A172 (cell line): ENCODE measurements at places on chromosomes 1 and 21.

- DNase-seq: no peak
Observed at GRCh38 chr1:26754086-26754874, 33.5 kb upstream of the PIGV start.

DNA sequence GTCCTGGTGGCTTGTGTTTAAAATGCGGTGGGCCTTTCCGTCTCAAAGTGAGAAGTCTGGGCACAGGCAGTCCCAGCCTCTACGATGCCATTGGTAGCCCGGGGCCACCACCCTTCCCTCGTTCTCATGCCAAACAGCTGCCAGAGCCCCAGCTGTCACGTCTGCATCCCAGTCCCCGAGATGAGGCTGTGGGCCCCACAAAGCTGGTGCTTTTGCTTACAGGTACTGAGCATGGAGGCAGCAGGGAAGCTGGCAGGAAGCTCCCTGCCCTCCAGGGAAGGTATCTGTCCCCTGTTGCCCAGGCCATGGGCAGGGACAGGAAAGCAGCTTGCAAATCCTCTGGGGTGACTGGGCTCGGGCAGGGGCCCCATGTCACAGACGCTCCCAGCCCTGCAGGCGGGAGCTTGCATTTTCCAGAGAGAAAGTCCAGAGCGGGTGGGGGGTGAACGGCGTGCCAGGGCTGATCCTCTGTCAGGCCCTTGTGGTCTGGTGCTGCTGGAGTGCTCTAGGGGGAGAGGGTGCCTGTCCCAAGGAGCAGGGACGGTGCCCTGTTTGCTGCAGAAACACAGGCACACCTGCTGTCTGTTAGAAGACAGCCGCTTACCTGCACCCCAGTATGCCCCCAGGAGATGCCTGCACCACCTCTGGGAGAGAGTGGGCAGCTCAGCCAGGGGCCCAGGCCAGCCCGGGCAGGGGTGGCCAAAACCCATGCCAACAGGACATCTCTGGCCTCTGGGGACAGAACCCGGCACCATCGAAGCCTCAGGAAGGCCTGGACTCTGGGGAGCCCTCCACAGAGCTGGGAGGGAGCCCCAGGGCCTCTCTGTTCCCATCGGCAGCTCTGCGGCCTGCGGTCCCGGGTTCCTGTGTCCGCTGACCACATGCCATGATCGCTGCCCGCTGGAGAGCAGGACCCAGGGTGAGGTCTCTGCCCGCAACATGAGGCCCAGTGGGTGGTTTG is 45.9 kb downstream of the SLX9 start:
- no peak for DNase-seq

DNA sequence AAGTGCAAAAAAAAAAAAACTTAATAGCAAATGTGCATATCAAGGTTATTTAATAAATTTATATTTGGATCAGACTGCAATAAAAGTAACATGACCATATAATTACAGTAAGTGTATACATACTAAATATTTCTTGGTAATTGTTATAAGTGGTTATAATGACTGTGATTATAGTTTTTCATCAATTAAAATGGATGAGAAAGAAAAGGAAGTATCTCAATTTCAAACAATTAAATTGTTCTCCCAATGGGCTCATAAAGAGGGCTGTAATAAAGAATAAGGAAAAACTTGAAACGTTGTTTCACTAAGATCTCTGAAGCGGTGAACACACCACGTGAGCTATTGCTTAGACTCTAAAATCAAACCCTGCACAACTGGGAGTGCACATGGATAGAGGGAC is 104.1 kb downstream of the CDC42BPA start:
- no peak for DNase-seq

DNA sequence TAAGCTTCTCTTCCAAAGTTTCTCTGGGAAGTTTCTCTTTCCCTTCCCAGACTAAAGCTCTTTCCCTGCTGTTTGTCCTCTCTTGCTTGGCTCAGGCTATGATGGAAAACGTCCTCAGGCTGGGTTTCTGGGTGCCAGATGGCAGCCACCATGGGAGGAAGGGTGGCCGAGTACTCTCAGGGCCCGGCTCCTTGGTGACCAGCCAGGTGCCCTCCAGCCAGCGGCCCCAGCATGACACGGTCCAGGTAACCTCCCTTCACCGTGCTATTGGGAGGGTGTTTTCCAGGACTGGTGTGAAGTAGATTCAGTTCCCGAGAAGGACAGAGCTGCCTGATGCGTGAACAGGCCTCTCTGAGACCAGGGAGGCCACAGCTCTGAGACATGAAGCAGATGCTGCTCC is 60.3 kb downstream of the KIF26B start:
- no peak for DNase-seq

DNA sequence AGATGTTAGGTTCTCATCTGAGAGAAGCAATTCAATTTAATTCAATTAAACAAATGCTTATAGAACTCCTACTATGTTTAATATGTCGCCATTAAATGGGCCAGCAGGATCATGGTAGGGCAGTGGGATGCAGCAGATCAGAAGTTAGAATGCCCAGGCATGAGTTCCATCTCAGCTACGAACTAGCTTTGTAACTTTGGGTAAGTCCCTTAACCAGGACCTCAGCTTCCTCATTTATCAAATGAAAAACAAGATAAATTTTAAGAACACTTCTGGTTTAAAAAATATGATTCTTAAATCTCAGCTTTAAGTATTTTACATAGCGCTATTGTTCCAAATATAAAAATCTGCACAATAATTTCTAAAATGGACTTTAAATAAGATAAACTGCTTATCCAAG is 67.5 kb upstream of the GFI1 start:
- no peak for DNase-seq

- DNase-seq: no peak
Observed at GRCh38 chr1:206507284-206508129, at the start of gene RASSF5. Gene RASSF5, plus strand, starts transcription at chr1:206507531. Its CDS starts 72 bp downstream, at chr1:206507603.

DNA sequence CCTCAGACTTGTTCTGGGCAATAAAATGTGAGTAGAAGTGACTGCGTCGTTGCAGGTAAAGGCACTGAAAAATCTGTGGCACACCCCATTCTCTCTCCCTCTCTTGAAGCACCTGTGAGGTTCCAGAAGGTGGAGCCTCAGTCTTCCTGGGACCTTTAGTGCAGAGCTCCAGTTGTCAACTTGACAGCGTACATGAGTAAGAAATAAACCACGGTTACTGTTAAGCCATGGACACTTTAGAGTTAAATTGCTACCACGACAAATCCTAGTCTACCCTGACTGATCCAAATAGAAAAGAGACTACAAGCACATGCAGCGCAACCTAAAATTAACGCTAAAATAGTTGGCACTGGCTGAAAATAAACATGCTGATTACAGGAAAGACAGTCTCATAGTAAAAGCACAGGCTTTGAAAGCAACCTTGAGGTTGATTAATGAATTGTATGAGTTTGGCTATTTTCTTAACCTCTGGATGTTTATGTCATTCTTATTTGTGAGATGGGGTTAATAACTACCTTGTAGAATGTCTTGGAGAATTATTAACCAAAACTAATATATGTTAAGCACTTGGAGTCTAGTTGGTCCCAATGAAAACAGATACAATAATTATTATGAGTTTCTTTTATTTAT is 93.0 kb upstream of the PLPPR4 start:
- DNase-seq: no peak

DNA sequence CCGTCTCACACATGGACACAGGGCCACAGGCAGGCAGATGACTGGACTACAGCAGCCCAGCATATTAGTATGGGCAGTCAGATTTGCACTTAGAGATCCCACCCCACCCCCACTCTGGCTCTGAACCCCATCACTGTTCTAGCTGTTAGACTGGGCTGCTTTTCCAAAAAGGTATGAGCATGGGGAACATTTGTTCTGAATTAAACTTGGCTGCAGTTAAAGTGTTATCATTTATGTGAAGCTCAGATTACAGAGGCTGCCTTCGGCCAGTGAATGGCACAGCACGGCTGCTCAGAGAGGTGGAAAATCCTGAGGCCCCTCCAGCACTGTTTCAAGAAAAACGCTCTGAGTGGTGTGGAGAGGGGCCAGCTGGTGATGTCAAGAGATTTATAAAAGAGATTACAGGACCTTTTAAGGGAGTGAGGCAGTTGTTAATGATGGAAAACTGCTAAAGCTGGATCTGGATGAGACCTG is 6.9 kb upstream of the NOS1AP start:
- no peak for DNase-seq

GRCh38 chr21:14917762-14918161 is 147.0 kb downstream of the NRIP1 start:
- no peak for DNase-seq

DNA sequence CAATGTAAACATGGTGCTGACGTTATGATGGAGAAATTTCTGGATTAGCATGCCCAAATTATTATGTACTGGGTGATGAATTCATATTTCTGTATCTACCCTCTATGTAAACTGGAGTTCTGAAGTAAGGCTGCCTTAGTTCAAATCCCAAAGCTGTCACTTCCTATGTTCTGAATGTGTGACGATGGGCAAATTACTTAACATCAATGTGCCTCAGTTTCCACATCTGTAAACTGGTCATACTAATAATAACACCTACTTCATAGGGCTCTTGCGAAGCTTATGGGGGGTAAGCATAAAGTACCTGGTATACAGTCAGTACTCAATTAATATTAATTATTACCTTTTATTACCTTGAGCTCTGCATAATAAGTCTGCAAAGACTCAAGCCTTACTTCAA is 45.6 kb downstream of the SLC30A10 start:
- DNase-seq: no peak

GRCh38 chr1:94015489-94015817 is 105.5 kb downstream of the ABCA4 start:
- DNase-seq: no peak

DNA sequence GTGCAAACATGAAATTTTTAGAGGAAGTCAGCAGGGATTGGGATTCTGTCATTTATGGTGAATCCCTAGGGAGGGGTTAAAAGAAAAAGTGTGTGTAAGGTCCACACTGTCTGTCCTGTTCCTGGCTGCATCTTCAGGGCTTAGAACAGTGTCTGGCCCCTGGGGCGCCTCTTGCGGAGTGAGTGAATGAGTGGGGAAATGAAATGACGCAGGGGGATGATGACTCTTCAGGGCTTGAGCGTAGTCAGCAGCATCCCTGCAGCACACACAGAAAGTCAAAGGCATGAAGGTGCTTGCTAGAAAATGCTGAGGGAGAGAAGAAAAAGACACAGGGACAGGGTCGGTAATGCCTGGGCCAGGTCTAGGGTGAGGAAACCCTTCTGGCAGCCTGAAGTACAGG is 57.8 kb downstream of the PGBD5 start:
- no peak for DNase-seq

DNA sequence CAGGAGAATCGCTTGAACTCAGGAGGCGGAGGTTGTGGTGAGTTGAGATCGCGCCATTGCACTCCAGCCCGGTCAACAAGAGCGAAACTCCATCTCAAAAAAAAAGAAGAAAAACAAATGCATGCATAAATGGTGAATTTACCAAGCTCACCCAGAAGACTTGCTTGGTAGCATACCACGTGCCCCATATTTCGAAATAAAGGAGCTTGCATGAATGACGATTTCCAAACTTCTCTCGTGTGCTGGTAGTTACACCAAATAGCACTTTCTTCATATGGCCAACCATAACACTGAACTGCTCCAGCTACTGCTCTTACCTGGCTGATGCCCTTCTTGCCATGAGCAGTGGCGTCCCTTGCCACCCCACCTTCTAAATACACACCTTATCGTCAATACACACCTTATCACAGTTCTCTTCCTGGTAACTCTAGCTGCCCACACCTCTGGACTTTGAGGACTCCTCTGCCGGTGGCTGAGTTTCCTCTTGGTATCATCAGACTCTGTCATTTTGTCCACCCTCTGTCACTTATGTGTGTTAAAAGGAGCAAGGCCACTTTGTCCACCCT is 2.8 kb downstream of the DOP1B start:
- DNase-seq: no peak

DNA sequence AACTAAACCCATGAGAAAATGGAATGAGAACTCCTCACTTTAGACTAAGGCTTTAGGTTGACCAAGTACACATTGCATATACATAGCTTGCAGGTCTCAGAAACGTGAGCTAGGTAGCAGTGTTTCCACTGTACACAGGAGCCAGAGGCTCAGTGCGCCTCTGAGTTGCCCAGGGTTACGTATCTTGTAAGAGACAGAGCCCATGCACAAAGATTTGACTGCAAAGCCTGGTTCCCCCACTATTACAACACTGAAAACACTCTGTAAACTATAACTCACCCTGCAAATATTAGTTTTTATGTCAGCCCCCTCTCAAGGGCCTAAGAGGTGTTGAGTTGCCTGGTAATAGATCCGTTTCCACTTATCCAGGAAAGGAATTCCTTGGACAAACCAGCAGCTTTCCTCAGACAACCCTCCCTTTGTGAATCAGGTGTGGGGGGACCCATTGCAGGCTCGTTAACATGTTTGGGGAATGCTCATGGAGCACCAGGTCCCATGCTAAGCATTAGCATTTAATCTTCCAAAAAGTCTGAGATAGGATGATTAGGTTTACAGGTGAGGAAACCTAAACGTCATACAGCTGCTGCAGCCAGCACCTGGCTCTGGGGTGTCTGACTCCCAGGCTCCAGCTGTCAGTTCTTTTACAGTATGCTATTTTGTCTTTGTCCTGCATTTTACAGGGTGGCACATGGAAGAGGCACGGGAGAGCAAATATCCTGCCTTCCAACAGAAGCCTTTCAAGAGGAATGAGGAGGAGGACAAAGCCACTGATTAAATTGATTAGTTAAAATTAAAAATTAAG is 25.7 kb downstream of the TENT5C start:
- DNase-seq: no peak

GRCh38 chr1:164748253-164748899 is 189.4 kb downstream of the PBX1 start:
- peak; percentile 58 for DNase-seq

GRCh38 chr1:218813237-218813636 is 360.4 kb upstream of the LYPLAL1 start:
- no peak for DNase-seq

- no peak for DNase-seq
Observed at GRCh38 chr1:16718908-16719533, 21.3 kb upstream of the RNU1-4 start.
